HT-29 (cell line): ENCODE measurements at places on chromosomes 7 and 10. TPM values are rescaled to one million over a fixed set of nuclear protein-coding genes. Genes with fewer than 3 reads are reported as not detected.

SH2D4B gene
- total RNA-seq = not detected in 2 replicates

BLNK gene
- total RNA-seq = 0.08 and 0.16 TPM in 2 replicates

FOXI2 gene
- not detected in 2 replicates for total RNA-seq

APBB1IP gene
- not detected in 2 replicates for total RNA-seq

OGDHL gene
- total RNA-seq = 0.08 and 0.18 TPM in 2 replicates

EPO gene
- total RNA-seq = not detected in 2 replicates
